ENCODE measurements at places on chromosomes 5 and 9.

DNA sequence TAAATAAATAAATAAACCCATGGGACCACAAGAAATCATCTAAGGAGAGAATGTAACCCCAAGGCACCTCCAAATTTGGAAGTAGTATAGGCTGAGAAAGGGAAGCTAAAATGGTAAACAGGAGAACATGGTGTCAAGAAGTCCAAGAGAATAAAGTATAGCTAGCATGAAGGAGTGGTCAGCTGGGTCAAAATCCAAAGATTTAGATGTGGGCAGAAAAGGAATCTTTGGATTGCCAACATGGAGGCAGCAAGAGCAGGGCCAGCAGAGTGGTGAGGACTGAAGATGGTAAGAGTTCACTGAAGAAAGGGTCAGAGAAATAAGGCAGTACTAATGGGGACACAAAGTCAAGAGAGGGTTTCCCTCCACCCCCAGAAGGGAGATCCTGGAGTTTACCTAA lies 53.0 kb downstream of the TSSK1B start:
- DNase-seq, result no peak

- no peak for DNase-seq
Observed at GRCh38 chr9:128225770-128226411, 22.7 kb downstream of the DNM1 start.

GRCh38 chr9:129500863-129501770 lies 119.8 kb downstream of the C9orf50 start:
- DNase-seq, result no peak

DNA sequence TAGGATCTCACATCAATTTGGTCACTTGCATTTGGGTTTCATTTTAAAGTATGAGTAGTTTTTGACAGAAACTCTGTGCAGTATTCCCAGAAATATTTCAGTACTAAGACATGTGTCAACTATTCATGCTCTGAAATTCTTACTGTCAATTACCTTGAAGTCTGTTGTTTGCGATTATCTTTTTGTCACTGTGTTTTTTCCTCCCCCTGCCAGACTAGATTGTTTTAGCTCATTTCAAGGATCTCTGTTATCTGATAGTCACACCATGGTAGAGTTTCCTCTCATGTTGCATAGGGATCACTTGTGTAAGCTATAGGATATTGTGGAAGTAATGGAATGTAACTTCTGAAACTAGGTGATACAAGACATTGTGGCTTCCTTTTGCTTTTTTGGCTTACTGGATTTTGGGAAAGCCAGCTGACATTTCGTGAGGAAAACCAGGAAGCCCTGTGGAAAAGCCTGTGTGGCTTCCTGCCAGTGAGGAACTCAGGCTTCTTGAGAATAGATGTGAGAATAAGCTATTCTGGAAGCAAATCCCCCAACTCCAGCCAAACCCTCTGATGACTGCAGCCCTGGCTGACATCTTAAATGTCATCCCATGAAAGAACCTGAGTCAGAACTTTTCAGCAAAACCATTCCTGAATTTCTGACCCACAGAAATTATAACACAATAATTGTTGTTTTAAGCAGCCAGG lies 122.2 kb downstream of the FGF10 start:
- no peak for DNase-seq

DNA sequence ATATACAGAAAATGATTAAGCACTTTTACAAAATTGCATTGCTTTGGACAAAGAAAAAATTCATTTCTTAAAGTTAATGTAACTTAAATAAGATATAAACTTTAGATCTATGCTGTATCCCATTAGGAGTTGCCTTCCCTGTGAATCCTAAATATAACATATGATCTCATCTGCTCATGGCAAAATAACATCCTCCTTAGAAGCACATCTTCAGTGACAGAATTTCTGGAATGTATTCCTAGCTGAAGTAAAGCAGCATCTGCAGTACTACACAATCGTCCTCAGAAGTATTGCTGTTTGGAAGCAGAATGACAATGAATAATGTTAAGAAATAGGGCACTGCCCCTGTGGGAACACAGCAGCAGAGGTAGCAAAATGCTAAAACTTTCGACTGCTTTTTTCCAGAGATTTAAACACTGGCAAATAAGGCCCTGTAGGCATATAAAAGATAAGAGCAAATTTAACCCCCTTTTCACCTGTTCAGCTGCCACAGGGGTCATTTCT lies 571.0 kb downstream of the PTPRD start:
- DNase-seq, result no peak

- no peak for DNase-seq
Observed at GRCh38 chr9:31259824-31260223, 1124.6 kb upstream of the ACO1 start.

DNA sequence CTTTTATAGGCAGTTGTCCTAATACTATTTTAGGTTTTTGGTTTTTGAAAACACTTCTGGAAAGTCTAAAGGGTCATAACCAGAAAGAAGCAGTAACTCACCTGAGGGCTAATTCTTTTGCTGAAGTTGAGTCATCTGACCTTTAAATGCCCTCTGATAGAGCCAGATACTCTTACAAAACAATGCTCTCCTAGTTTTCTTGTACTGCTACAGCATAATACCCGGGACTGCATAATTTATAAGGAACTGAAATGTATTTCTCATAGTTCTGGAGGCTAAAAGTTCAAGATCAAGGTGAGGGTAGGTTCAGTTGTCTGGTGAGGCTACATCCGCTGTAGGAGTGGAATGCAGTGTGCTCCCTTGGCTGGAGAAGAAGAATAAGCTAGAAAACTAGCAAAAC lies 670.3 kb downstream of the TLE4 start:
- no peak for DNase-seq

GRCh38 chr5:79008362-79008761 lies 23.3 kb upstream of the ARSB start:
- DNase-seq, result no peak

DNA sequence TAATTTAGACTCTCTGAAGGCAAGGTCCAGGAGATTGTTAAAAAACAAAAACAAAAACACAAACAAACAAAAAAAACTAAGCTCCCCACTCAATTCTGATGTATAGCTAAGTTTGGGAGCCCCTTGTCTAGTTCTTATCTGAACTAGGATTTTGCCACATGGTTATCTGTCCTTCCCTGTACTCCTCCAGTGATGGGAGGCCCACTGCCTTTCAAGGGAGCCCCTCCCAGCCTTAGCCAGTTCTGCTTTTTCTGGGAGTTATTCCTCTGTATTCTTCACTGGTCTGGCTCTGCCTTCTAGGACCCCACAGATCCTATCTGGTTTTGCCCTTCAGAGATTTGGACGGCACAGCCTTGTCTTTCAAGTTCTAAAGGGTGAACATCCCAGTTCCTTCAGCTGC lies 2.1 kb upstream of the ALDH1B1 start:
- no peak for DNase-seq

DNA sequence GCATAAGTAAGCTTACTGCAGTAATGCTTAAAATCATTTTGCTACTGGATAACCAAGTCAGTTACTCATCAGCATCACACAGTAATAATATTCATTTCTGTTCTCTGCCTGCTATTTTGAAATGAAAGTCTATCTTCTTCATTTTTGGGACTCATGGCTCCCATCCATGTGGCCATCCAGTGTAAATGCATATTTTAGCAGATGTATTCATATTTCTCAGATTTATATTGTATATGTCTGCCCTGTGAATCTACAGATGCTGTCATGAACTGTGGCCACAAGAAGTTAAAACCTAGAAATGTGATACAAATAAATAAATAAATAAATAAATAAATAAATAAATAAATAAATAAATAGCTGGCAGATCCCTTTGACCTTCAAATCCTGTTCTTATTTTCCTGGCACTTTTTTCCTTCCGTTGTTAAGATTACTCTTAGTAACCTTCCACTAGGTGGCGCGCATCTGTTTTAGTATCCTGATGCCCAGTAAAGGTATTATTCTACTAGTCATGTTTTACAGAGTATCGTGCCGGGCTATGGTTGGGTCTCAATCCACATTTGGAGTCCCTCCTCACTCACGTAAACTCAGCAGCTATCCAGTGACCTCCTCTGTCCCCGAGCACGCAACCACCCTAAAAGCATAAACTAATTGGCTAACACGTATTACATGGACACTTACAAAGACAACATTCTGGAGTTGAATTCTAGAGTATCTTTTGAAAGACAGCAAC lies 79.2 kb upstream of the IL7R start:
- DNase-seq, result peak; percentile 54

GRCh38 chr5:159038907-159039306 lies 60.8 kb downstream of the EBF1 start:
- DNase-seq, result no peak

- no peak for DNase-seq
Observed at GRCh38 chr5:40321514-40321913, 358.2 kb upstream of the PTGER4 start.

DNA sequence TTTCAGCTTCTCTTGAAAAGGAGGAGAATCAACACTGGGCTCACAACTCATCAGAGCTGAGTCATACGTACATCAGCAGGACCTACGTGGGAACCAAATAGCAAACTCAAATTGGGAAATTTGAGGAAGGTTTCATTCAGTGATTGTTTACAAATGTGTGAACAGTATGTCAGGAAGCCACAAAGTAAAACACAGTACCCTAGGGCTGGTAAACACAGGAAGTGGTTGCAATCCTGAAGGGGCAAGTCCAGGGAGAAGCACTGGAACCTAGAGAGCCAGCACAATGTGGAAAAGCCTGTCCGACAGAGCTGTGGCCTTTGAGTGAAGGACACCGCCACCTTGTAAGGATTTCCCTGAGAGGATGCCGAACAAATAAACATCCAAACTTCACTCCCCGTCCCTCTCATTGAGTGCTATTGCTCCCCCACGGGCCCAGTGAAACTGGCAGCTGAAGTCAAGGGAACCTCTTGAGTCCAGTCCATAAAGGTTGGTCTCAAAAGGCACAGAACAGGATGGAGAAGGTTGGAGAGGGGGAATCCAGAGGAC lies 26.7 kb upstream of the RICTOR start:
- DNase-seq, result no peak

DNA sequence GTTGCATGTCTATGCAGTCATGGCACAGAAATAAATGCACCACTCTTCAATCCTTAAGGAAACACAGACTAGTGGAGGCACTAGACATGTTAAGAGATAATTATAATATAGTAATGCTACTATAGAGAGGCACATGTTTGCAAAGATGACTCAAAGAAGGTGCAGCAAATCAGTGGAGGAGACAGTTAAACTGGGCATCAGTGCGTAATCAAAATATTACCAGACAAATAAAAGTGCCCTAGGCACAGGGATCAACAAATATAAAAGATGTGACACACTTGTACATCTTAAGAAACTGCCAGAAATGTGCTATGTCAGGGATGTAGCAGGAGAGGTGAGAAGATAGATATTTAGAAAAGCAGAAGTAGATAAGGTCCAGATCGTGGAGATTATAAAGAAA lies 642.1 kb downstream of the SLCO4C1 start:
- DNase-seq, result no peak

DNA sequence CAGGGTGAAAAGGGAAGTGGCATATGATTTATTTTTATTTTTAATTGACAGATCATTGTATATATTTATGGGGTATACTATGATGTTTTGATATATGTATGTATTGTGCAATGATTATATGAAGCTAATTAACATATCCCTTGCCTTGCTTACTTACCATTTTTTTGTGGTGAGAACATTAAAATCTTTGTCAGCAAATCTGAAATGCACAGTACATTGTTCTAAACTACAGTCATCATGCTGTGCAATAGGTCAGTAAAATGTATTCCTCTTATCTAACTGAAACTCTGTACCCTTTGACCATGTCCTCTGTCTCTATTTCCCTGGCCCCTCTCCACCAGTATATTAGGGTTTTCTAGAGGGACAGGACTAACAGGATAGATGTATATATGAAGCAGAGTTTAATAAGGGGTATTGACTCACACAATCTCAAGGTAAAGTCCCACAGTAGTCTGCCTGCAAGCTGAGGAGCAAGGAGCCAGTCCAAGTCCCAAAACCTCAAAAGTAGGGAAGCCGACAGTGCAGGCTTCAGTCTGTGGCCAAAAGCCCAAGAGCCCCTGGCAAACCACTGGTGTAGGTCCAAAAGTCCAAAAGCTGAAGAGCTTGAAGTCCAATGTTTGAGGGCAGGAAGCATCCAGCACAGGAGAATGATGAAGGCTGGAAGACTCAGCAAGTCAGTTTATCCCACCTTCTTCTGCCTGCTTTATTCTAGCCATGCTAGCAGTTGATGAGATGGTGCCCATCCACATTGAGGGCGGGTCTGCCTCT lies 122.2 kb upstream of the FBXL7 start:
- DNase-seq, result no peak

GRCh38 chr5:96709152-96709821 lies 47.1 kb downstream of the CAST start:
- no peak for DNase-seq

DNA sequence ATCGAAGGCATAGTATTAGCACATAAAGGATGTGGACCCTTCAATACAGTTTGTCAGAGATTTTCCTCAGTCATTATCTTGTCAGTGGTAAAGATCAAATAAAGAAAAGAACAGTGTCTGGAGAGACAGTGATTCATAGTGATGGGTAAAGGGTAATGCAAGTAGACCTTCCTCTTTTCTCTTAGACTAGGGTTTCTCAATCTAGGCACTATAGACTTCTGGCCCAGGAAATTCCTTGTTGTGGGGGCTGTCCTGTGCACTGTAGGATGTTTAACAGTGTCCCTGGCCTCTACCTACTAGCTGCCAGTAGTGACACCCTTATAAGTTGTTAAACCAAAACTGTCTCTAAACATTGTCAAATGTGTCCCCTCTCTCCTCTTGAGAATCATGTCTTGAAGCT lies 6.9 kb downstream of the CAMK4 start:
- no peak for DNase-seq

DNA sequence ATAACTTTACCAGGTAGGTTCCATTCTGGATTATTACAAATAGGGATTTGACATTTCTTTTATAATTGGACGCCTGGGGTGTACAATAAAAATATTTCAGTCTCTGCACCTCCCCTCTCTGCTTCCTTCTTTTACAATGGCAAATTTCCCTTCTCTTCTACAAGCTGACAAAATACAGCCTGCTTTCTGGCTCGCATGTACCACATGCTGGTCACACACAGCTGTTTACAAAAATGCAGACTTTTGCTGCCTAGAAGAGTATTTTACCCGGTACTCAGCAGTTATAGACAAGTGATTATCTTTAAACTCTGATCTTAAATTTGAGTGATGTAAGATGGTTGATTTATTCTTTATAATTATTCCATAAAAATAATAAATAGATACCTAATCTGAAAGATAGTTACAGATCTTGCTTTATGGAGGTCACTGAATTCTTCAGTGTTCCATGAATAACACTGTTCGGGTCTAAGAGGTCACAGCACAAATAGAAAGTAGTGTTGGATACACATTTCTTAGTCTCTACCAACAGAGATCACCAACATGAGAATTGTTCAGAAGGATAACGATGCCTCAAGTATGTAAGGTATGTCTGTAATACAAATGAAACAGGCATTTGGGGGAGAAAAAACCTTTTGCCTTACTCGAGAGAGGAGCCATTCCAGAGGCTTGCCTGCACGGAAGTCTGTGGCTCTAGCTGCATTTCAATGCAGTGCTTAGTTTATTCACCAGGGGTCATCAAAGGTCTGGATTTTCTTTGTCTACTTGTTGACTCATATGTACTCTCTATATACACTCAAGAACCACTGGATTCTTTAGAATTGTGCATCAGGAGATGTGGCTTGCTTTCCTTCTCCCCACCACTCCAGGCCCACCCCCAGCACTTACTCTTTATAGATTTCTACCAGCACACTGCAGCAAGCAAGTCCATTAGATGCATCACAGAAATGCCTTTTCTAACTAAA lies 206.6 kb upstream of the RFX3 start:
- peak; percentile 60 for DNase-seq

Measured in NCI-H1048 (cell line).